Kidney (tissue), 22 donors: ENCODE measurements at places on chromosomes 16 and 17.

- DNase-seq, result peak; percentile 79
These were observed 2.5 kb upstream of the AXIN1 start for GRCh38 chr16:354971-355461.

DNA sequence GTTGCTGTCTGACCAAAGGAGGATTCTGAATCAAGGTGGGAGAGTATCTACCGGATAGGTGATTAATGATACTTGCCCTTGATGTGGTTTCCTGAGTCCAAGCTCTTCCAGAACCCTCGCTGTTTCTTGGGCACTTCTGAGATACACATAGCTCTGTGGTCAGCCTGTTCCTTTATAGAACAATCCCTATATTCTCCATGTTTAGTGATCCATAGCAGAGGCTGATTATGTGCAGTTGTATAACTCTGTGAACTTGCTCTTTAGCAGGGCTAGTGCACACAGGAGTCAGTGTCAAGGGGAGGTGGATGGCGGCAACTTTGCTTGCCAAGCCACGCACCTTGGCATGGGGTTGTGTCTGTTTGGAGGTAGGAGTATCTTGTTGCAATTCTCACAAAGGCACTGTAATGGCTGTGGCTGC lies 36.1 kb downstream of the ARL4D start:
- no peak for DNase-seq

DNA sequence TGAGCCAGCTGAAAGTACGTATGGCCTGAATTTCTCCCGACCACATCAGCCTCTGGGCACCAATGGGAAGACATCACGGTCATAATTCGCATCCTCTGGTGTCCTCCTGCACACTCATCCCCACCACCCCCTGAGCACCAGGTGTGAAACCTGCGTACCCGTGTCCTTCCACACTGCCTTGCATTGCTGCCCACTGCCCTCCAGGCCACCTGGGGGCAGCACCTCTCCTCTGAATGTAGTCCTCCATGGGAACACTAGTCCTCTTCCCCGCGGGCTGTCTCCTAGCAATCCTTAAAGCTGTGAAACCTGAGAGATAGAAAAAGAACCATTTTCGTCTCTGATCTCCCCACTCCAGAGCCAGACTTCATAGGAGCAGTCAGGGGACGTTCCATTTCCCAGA lies 125.5 kb downstream of the ZNF18 start:
- no peak for DNase-seq

- no peak for DNase-seq
These were observed 4.7 kb upstream of the TBX21 start for GRCh38 chr17:47728214-47728877.

- no peak for DNase-seq
These were observed 178.5 kb upstream of the N4BP1 start for GRCh38 chr16:48788475-48788874.

- peak; percentile 94 for DNase-seq
These were observed at the start of gene IFI35 for GRCh38 chr17:43006639-43007551. Gene IFI35 (plus strand): TSS chr17:43006784. CDS start chr17:43006948, 164 bp downstream.

GRCh38 chr16:22370038-22370820 lies 4.2 kb downstream of the CDR2 start:
- no peak for DNase-seq

DNA sequence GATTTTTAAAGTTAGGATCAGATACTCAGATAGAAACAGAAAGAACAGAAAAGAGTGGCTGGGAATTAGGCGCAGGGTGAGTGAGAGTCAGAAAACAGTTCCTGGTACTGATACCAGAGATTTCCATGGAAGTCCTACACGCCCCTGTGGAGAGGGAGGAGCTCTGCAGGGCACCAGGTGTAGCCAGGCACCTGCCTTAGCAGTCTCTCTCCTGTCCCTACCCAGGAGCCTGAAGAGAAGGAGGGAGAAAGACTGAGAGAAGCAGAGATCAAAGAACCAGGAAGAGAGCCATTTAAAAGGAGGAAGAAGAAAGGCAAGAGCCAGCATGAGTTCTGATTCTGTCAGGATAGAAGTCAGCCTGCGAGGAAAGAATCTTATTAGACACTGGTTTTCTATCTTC lies 65.0 kb downstream of the CBLN1 start:
- DNase-seq, result no peak

DNA sequence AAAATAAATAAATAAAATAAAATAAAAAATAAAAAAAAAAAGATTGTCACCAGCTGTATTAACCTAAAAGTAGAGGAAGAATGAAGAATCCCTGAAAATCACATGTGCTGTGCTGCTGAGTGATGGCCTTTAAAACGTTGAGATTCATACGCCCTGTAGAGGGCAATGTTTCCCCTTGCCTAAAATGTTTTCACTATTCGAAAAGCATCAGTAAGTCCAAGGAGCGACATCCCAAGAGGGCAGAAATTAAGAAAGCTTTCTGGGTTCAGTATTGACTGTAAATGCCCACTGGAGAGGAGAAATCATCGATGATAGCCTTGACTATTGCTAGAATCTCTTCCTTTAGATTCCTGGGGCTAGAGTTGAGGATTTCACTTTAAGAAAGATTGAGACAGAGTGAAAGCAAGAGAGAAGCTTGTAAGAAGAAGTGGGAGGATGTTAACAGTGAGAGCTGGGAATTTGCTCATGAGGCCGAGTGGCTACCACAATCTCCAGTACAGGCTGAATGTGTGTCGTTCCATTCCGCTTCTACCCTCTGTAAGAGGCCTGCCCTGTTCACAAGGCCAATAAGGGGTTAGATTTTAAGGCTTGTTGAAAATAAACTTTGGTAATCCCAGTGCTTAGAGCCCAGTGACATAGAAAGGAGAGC lies 170.8 kb upstream of the FAM20A start:
- no peak for DNase-seq

- DNase-seq, result no peak
These were observed 218.6 kb upstream of the CDH8 start for GRCh38 chr16:62254847-62255246.

- no peak for DNase-seq
These were observed 3.1 kb upstream of the TBCD start for GRCh38 chr17:82748756-82749155.

- peak; percentile 70 for DNase-seq
These were observed 57.8 kb upstream of the TEX2 start for GRCh38 chr17:64320613-64321553.
